CD4-positive, alpha-beta T cell (primary cell): ENCODE measurements at places on chromosomes 5 and 9.

- no peak for DNase-seq
Measured at GRCh38 chr9:93001031-93001430, 53.7 kb downstream of the FGD3 start.

DNA sequence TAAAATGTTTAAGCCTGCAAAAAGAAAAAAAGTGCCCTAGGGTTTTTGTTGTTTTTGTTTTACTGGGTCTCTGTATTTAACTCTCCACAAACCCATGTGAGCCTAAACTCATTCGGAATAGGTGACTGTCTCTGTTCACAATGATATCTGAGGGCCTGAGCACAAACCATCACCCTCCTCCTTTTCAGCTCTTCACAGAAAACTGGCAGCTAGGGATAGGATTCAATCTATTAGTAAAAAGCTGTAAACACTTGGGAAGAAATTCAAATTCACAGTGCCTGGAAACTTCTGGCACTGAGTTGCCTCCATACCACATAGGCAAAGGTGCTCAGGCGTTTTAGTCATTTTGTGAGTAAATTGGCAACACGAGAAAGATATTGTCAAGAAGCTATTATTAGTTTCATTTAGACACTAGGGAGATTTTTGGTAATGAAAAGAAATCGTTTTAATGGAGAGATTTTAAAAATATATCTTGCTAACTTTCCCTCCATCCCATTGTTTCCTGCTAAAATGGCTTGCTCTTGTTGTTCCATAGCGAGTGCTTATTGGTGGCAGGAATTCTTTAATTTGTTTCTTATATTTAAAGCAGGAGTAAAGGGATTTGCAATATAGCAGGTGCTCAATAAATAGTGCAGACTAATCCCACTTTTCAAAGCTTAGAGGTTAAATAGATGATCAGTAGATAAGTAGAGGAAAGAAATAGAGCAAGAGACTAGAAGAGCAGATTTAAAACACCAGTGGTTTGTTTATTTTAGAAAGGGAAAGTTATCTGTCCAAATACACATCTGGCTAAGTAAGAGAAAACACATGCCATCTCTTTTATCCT, 9.7 kb downstream of the FOXD1 start:
- no peak for DNase-seq

DNA sequence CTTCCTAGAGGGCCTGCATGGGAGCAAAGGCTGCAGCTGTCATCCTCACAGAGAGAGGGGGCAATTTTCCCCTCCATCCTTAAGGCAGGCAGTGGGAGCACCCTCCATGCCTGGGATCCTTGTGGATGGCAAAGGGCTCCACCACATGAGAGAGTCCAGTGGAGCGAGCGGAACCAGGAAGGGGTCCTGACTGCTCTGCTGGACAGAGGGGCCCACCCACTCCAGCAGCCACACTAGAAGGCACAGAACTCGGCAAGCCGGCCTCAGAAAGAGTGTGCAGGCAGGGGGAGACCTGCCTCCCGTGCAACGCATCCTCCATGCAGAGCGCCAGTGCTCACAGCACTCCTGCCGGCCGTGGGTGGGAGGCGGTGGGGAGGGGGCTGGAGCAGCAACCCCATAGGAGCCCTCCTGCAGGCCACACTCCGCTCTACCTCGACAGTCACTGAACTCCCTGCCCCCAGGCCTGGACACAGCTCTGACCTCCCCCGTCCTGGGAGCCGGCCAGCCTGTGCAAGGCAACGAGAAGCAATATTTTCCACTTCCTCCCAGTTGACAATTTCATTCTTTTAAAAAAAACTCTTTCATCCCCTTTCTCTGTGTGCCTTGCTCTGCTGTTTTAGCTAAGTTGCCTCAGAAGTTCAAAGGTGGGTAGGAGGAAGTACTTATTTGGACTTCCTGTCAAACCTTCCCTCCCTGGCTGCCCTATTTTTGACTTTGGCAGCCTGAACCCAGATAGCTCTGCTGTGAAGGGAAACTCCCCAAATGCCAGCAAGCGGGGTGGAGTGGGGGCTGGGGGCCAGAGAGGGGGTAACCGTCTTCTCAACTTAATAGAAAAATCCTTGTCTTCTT, 5.3 kb upstream of the LCP2 start:
- DNase-seq, result peak; percentile 95

DNA sequence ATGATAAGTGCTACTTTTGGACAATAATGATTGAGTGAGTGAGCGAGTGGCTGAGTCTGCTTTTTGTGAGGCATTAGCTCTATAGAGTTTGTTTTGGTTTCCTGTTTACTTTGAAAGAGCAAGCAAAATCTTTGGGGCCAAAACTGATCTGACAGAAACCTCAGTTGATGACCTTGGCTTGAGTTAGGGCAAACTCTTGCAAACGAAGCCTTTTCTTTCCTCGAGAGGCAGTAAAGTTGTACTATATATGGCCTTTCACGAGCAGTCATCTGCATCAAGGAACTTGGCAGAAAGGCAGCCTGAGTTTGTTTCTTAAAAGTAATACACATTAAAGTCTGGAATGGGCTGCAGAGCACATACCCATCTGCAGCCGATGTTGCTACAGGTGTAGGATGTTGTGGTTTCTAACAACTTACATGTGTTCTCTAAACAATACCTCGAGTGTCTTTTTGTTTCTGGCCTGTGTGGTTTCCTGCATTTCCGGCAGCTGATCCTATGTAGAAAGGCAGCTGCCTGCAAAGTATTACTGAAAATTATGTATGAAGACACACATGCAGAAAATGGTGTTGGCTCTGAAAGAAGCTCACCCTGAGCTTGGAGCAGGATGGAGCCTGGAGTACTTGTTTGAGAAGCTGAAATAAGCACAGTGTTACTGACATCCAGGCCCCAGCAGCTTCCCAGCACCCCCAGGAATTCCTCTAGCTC, 60.8 kb downstream of the FOXD1 start:
- DNase-seq, result peak; percentile 49

DNA sequence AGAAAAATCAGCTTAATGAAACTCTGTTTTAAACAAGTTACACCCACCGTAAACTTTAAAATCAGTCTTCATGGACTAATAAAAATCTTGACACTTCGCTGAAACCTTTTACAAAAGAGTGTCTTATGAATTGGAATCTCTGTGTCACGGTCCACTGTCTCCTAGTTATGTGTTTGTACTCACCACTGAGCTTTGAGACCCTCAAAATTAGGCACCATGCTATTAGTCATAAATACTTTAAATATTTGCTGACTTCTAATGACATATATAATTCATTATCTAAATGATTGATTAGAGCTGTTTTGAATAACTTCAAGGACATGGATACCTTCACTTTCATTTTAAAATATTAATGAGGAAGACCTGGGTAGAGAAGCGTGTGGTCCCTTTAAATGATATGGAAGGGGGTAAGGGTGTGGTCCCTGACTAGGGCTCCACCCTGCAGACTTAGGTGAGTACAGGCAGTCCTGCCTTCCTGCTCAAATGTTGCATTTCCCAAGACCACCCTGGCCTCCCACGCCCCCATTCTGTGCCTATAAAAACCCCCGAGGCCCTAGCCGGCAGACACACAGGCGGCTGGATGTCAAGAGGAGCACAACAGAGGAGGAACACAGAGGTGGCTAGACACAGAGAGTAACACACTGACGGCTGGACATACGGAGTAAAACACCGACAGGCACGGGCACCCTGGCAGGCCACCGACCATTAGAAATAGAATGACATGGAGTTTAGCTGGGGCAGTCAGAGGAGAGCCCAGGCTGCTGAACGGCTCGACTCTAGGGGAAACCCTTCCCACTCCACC, 179.0 kb upstream of the CDH9 start:
- no peak for DNase-seq

DNA sequence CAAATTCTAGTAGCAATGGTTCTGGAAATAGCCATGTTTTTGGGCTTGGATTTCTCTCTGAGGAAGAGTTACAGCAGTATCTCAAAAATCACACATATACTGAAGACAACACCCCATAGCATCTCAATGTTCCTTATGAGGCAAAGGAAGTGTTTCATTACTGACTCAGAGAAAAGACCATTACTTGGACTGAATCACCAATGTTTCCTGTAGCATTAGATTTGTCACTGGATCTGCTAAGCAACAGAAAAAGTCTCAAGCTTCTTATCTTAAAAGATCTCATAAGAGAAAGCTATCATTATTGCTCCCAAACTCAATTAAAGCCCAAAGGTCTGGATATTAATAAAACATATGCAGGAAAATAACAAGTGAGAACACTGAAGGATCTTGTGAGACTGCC, 272.4 kb downstream of the ADAMTS6 start:
- DNase-seq, result no peak

DNA sequence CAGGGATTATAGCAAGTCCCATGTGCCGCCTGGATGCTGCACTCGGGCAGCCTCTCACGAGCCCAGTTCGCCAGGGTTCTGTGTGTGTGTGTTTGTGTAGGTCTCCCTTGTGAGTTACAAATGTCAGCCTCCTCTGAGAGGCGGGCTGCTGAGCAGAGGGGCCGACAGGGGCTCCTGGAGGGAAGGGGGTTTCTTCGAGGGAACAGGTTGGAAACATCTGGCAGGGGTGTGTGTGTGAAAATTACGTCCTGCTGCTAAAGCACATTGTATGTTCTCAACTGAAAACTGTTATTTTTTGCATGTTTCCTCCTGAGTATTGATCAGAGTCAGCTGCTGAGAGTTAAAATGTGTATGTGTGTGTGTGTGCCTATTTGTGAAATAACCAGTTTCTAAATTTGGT, 9.7 kb downstream of the GALNT10 start:
- no peak for DNase-seq

- DNase-seq, result no peak
Measured at GRCh38 chr5:156531199-156531598, 204.2 kb downstream of the SGCD start.

- DNase-seq, result no peak
Measured at GRCh38 chr9:125079931-125080330, 63.4 kb downstream of the SCAI start.

GRCh38 chr5:73215531-73215890, 42.5 kb downstream of the TMEM174 start:
- no peak for DNase-seq

GRCh38 chr5:15001517-15001916, 129.9 kb upstream of the ANKH start:
- no peak for DNase-seq

GRCh38 chr5:13378091-13378490, 566.4 kb downstream of the DNAH5 start:
- no peak for DNase-seq

DNA sequence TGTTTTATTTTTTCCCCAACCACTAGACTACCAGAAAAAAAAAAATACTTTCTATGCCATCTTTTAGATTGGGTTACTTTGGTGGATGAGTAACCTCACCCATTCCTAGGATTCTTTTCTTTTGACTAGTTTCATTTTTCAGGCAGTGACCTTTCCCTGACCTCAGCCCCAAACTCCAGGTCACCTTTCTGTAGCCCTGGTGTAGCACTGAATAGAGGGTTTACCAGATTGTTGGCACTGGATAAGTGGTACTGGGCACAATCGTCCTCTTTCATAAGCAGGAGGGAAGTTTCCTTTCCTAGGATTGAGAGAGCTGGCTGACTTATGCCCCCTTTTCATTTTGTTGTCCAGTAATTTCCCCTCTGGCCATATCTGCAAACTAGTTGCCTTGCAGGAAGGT, 169.4 kb upstream of the TMEM161B start:
- no peak for DNase-seq

GRCh38 chr5:67528953-67529352, 332.4 kb upstream of the CD180 start:
- DNase-seq, result no peak

GRCh38 chr5:14034963-14035362, 90.5 kb upstream of the DNAH5 start:
- DNase-seq, result no peak

DNA sequence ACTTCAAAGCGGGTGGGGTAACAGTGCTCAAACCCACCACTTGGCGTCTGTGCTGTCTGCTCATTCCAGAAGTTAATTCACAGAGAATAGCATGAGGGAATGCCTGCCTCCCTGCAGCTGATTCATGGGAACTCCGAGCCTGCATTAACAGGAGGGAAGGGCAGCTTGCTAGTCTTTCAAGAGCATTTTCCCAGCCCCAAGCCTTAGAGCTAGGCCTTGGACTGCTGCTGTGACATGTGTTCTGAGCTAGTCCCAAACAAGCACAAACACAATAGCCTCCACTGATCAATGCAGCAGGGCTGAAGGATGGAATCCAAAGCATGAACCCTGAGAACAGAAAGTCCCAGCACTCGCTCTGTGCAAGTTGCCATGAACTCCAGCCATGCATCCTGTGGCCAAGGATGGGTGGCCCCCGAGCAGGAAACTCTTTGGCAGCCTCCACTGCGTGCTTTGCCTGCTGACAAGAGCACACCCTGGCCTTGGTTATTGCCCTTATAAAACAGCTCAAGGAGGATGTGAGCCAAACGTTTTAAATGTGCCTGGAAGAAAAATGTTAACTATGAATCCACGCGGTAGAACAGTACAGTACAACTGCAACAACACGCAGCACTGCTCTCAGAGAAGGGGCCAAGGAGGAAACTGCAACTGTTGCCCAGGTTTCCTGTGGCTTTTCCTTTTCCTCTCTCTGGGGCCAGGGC, 653.1 kb upstream of the KLF4 start:
- DNase-seq, result no peak

GRCh38 chr5:66273121-66273520, 129.0 kb downstream of the SREK1 start:
- no peak for DNase-seq

GRCh38 chr5:41842777-41843176, 27.4 kb downstream of the OXCT1 start:
- DNase-seq, result no peak

- no peak for DNase-seq
Measured at GRCh38 chr9:107049046-107049802, 186.3 kb downstream of the ZNF462 start.

GRCh38 chr9:7549249-7549648, 250.3 kb downstream of the DMAC1 start:
- no peak for DNase-seq

GRCh38 chr5:130975847-130976246, 189.2 kb downstream of the HINT1 start:
- DNase-seq, result no peak

- DNase-seq, result no peak
Measured at GRCh38 chr9:116550696-116551436, 136.2 kb upstream of the TRIM32 start.
